ENCODE measurements at places on chromosomes 1 and 21. TPM values are rescaled to one million over a fixed set of nuclear protein-coding genes. Genes with fewer than 3 reads are reported as not detected.

DNA sequence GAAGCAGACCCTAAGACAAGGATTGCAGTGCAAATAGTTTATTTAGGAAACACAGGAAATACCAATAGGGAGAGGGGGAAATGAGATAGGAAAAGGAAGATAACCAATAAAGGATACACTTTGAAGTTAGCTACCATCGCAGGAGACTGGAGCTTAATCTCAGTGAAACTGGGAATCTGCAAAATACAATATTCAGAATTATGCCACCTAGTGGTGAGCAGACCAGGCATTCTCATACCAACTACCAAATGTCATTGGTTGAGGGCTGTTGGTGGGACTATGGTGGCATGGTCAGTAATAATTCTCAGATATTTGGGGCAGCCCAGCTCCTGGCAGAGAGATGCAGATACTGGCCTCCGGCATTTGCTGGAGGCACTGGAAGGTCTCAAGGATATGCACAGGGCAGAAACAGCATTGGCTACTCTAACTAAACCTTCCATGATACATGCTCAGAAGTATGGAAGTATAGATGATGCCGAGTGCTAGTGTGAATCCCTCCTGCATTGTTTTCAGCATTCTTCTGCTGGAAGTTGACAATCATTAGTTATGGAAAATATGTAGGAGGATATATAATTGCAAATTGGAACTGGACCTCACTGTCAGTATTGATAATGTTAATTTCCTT lies 11.8 kb upstream of the ZFP69B start:
- H3K27ac ChIP-seq = no peak overlapping the region
- no peaks in the 10 kb centered on the region for H3K36me3 ChIP-seq
- DNase-seq = no peak
- H3K4me1 ChIP-seq = no peaks in the 10 kb centered on the region
- H3K27me3 ChIP-seq = no peaks in the 10 kb centered on the region

DNA sequence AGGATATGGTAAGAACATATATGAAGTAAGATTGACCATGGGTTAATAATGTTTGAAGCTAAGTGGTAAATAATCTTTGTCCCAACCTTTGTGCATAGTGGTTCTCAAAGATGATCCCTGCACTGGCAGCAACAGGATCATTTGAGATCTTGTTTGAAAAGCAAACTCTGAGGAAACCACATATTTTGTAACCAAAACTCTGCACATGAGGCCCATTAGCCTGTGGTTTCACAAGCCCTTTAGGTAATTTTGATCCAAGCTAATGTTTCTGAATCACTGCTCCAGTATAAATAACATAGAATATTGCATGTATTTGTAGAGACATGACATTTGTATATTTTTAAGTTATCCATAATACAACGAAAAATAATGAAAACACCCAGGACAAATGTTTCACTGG lies 147.9 kb upstream of the RGS18 start:
- H3K4me1 ChIP-seq = no peaks in the 10 kb centered on the region
- H3K36me3 ChIP-seq = no peaks in the 10 kb centered on the region
- H3K27me3 ChIP-seq = no peaks in the 10 kb centered on the region

- DNase-seq = peak; percentile 86
- no peaks in the 10 kb centered on the region for H3K36me3 ChIP-seq
- H3K4me1 ChIP-seq = peaks cover 11% of the 10 kb centered on the region
These were observed 46.3 kb downstream of the GPA33 start for GRCh38 chr1:167043752-167044488.

GRCh38 chr1:32393832-32394140 lies 455 bp downstream of the BSDC1 start:
- H3K36me3 ChIP-seq = peaks cover 4% of the 10 kb centered on the region
- H3K4me3 ChIP-seq = peak overlapping the region; percentile 87
- H3K27ac ChIP-seq = peak overlapping the region; percentile 95
- H3K27me3 ChIP-seq = no peaks in the 10 kb centered on the region
- no peak for DNase-seq

- H3K4me3 ChIP-seq = no peak overlapping the region
- no peaks in the 10 kb centered on the region for H3K27me3 ChIP-seq
- DNase-seq = no peak
- H3K36me3 ChIP-seq = no peaks in the 10 kb centered on the region
- H3K27ac ChIP-seq = no peak overlapping the region
- H3K4me1 ChIP-seq = peaks cover 16% of the 10 kb centered on the region
These were observed 4.3 kb downstream of the THEM4 start for GRCh38 chr1:151905070-151905442.

DNA sequence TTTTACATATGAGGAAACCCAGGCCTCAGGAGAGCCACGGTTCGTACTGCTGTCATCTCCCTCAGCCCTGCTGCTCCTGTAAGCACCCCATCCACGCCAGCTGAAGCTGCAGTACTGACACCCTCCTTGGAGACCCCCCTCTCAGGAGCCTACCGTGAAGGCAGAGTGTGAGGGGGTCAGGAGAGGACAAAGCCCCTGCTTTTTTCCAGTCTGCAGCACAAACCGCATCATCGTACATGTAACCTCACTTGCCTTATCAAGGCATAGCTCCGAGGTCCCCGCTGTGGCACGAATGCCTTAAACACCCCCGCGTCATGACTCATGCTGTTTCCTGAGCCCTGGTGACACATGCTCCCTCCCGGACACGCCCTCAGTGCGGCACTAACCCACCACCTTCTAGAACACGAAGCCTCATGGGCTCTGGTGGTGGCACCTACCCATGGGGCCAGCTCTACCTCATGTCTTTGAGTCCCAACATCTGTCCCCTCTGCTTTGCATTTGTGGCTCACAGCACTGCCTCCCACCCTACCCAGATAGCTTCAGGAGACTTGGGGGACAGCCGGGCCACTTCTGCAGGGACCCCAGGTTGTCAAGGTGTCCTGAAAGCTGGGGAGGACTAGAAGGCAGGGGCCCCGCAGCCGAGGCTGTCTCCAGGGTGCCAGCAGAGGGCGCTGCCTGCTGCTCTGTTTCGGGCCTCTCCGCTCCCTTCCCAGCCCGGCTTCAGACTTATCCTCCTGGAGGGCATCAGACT lies 4.9 kb downstream of the SH3BGRL3 start:
- H3K4me3 ChIP-seq = no peak overlapping the region
- H3K36me3 ChIP-seq = no peaks in the 10 kb centered on the region
- H3K27me3 ChIP-seq = no peaks in the 10 kb centered on the region
- H3K27ac ChIP-seq = peak overlapping the region; percentile 35
- H3K4me1 ChIP-seq = peaks cover 39% of the 10 kb centered on the region

GRCh38 chr21:19013916-19014315 lies 610.3 kb upstream of the TMPRSS15 start:
- H3K36me3 ChIP-seq = no peaks in the 10 kb centered on the region
- H3K27me3 ChIP-seq = no peaks in the 10 kb centered on the region
- H3K4me1 ChIP-seq = no peaks in the 10 kb centered on the region
- no peak overlapping the region for H3K27ac ChIP-seq
- H3K4me3 ChIP-seq = no peak overlapping the region
- DNase-seq = no peak

Gene SAMD11
- 2.1 TPM for total RNA-seq

Gene RPTN
- total RNA-seq = not detected

DNA sequence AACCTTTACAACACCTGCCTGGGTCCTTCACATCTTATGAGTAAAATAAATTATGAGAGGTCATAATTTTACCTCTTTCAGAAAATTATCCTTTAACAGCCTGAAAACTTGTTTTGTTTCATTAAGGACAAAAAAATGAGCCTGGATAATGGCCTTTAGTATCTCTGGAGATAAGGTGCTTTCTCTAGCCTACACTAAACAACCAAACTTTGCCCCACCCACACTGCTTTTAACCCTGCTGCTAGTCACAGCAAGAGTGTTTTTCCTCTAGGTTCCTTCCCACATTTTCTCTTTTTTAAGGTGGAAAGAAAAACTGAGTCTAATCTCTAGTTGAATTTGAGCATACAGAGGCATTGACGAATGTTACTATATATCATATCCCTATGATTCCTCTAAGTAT lies 101.7 kb upstream of the KRTAP19-8 start:
- no peak overlapping the region for H3K4me3 ChIP-seq
- no peaks in the 10 kb centered on the region for H3K36me3 ChIP-seq
- H3K27me3 ChIP-seq = no peaks in the 10 kb centered on the region
- no peak overlapping the region for H3K27ac ChIP-seq

GRCh38 chr1:225946803-225947202 lies 5.8 kb upstream of the LEFTY2 start:
- no peak overlapping the region for H3K4me3 ChIP-seq
- DNase-seq = no peak
- no peak overlapping the region for H3K27ac ChIP-seq
- H3K4me1 ChIP-seq = peaks cover 3% of the 10 kb centered on the region
- H3K27me3 ChIP-seq = no peaks in the 10 kb centered on the region

Gene KRTAP12-2
- total RNA-seq = not detected

Gene LENEP
- not detected for total RNA-seq

- no peaks in the 10 kb centered on the region for H3K27me3 ChIP-seq
- no peak overlapping the region for H3K27ac ChIP-seq
- H3K36me3 ChIP-seq = no peaks in the 10 kb centered on the region
- DNase-seq = no peak
- H3K4me1 ChIP-seq = peaks cover 15% of the 10 kb centered on the region
These were observed 444.1 kb downstream of the PLPP3 start for GRCh38 chr1:56135069-56135863.

Gene ALG6
- 7.8 TPM for total RNA-seq

Gene DPH5
- total RNA-seq = 32.0 TPM

Gene NBPF4
- not detected for total RNA-seq

Gene SEMA4A
- total RNA-seq = 1.6 TPM

DNA sequence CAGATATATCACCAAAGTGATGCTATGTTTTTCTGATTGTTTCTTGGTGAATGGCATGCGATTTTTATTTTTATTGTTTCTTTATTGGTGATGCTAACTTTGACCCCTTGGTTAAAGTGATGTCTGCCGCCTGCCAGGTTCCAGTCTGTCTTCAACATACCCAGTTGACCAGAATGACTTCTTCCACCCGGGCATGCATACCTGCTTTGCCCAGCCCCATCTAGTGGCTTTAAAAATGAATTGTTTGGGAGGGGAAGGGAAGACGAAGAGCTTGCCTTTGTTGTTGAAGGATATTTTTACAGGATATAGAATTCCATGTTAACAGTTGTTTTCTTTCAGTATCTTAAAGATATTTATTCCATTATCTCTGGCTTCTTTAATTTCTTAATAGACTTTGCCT lies 65.1 kb downstream of the ATG4C start:
- DNase-seq = no peak
- no peak overlapping the region for H3K4me3 ChIP-seq
- no peak overlapping the region for H3K27ac ChIP-seq
- H3K27me3 ChIP-seq = no peaks in the 10 kb centered on the region
- H3K36me3 ChIP-seq = no peaks in the 10 kb centered on the region

DNA sequence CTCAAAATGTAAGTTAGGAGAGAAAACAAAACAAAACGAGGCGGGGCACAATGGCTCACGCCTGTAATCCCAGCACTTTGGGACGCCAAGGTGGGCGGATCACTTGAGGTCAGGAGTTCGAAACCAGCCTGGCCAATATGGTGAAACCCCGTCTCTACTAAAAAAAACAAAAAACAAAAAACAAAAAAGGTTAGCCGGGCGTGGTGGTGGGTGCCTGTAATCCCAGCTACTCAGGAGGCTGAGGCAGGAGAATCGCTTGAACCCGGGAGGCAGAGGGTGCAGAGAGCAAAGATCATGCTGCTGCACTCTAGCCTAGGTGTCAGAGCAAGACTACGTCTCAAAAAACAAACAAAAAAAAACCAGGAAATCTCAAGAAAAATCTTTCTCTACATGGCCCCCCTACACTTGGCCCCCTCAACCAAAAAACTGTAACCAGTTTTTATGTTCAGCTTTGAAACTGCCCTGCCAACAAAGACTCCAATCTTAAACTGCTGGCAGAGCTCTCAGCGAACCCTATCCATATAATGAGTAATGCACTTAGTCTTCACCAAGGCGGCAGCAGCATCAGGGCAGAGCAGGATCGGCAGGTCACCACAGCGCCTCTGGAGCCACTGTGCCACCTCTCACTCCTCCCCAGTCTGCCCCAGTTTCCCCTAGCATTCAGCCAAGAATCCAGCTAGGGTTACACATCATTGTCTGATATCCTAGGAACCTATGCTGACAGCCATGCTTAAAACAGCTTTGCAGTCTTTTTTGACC lies 71.7 kb downstream of the JAK1 start:
- H3K4me1 ChIP-seq = peaks cover 47% of the 10 kb centered on the region
- no peaks in the 10 kb centered on the region for H3K36me3 ChIP-seq
- H3K27me3 ChIP-seq = no peaks in the 10 kb centered on the region
- no peak overlapping the region for H3K27ac ChIP-seq

- no peaks in the 10 kb centered on the region for H3K36me3 ChIP-seq
- H3K4me1 ChIP-seq = no peaks in the 10 kb centered on the region
- DNase-seq = no peak
- no peak overlapping the region for H3K4me3 ChIP-seq
- no peaks in the 10 kb centered on the region for H3K27me3 ChIP-seq
These were observed 93.8 kb downstream of the C21orf91 start for GRCh38 chr21:17725339-17725738.

DNA sequence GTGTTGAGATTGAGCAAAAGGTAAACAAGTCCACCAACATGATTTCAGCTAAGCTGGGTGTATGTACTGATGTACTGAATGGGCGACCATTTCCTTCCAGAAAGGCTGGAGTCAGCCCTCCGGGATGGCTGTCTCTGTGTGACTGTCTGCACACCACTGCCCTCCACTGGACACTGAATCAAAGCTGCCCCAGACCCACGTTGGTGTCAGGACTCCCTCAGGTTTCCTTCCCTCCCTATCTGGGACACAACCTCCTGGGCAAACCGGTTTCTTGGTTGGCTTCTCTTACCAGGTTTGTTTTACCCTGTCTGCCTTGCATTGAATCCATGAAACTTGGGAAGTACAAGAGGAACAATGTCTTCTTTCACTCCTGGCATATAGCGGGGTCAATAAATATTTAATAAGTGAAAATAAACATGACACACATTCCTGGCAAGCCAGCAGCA lies 5.3 kb upstream of the SRP9 start:
- no peak overlapping the region for H3K4me3 ChIP-seq
- peaks cover 75% of the 10 kb centered on the region for H3K4me1 ChIP-seq
- no peaks in the 10 kb centered on the region for H3K36me3 ChIP-seq
- H3K27me3 ChIP-seq = no peaks in the 10 kb centered on the region
- DNase-seq = peak; percentile 92

DNA sequence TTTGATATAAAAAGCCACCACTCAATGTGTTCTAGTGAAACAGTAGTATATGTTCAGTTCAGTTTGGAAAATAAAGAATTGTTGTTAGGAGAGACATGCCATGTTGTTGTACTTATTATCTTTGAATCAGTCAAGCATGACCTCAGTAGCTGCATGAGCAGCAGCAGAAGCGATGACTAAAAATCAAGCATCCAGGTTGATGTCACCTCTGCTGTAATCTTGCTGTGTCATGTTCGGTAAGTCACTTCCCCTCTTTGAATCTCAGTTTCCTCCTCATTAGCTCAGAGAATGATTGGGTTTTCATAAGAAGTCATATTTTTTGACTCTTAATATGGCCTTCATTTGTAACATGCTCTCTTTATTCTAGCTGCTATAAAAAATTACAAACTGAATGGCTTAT lies 428.4 kb upstream of the B3GALT2 start:
- H3K36me3 ChIP-seq = no peaks in the 10 kb centered on the region
- no peaks in the 10 kb centered on the region for H3K27me3 ChIP-seq
- H3K27ac ChIP-seq = no peak overlapping the region
- no peak for DNase-seq
- H3K4me3 ChIP-seq = no peak overlapping the region
- H3K4me1 ChIP-seq = no peaks in the 10 kb centered on the region
